ENCODE measurements at places on chromosomes 2 and 18. TPM values are rescaled to one million over a fixed set of nuclear protein-coding genes. Genes with fewer than 3 reads are reported as not detected.

- H3K27ac ChIP-seq = no peak overlapping the region
- H3K4me3 ChIP-seq = no peak overlapping the region
- H3K27me3 ChIP-seq = no peaks in the 10 kb centered on the region
- no peaks in the 10 kb centered on the region for H3K4me1 ChIP-seq
- no peaks in the 10 kb centered on the region for H3K36me3 ChIP-seq
- no peak for DNase-seq
Measured at GRCh38 chr2:215191477-215191876, 53.1 kb upstream of the ABCA12 start.

GRCh38 chr2:8729939-8730338 is 48.1 kb downstream of the ID2 start:
- no peaks in the 10 kb centered on the region for H3K27me3 ChIP-seq
- H3K4me3 ChIP-seq = no peak overlapping the region
- DNase-seq = peak; percentile 29
- no peaks in the 10 kb centered on the region for H3K4me1 ChIP-seq

GRCh38 chr2:11775384-11775783 is 29.0 kb downstream of the LPIN1 start:
- H3K27ac ChIP-seq = no peak overlapping the region
- no peaks in the 10 kb centered on the region for H3K27me3 ChIP-seq
- DNase-seq = peak; percentile 61
- H3K36me3 ChIP-seq = peaks cover 9% of the 10 kb centered on the region

DNA sequence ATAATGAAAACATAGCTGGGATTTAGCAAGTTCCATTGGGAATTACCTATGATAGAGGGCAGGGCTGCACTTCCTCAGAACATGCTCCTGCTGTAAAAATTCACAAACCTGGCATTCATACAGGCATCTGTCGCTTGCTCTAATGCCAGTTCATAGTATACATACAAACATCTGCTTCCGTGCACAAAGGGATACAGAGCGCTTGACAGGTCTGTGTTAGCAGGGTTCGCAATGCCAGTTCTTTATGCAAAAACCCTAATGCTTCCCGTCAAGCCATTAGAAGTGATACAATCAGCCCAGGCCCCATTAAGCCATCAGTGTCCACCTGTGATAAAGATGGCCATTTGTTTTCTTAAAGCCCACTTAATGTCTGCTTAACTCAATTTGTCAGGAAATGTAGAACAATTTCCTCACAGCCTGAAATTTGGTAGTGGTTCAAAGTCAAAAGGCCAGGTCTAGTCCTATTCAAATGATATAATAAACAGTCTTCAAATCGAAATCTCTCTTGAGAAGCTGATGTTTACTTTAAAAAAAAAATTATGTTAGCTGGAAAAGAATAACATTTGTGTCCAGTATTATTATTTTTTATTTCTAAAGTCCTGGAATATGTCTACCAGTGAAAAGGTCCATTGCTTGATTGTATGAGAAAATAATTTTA is 556.3 kb downstream of the ARHGAP15 start:
- peak; percentile 10 for DNase-seq
- peak overlapping the region; percentile 5 for H3K27ac ChIP-seq
- no peak overlapping the region for H3K4me3 ChIP-seq
- no peaks in the 10 kb centered on the region for H3K36me3 ChIP-seq

DNA sequence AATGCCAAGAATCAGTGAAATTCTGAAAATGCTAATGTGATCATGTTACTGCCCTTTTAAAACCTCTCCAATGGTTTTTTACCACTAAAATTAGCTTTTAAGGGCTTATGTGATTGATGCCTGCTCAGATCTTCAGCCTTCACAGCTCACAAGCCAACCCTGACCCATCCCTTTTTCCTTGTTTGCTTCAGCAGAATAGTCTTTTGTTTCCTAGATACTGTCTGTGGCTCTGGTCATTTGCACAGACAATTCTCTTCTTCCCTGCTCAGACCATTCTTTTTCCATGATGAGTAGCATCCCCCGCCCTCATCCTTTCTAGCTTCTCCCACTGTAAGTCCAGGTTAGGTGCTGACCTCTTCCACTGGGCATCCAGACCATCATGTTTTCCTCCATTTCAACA is 164.9 kb upstream of the NT5C1B start:
- peaks cover 11% of the 10 kb centered on the region for H3K4me1 ChIP-seq
- no peaks in the 10 kb centered on the region for H3K27me3 ChIP-seq
- no peak overlapping the region for H3K27ac ChIP-seq
- DNase-seq = no peak
- H3K36me3 ChIP-seq = no peaks in the 10 kb centered on the region

ATG4B gene
- polyA plus RNA-seq = 44.2 TPM

Measured in small intestine (tissue), 16 donors.